ENCODE measurements at places on chromosomes 7 and 10. TPM values are rescaled to one million over a fixed set of nuclear protein-coding genes. Genes with fewer than 3 reads are reported as not detected.

Gene TEX36
- not detected for total RNA-seq

Gene CPN1
- total RNA-seq: not detected

Gene FANK1
- total RNA-seq: 2.7 TPM

Gene LIPJ
- under 0.01 TPM for total RNA-seq

Gene PON1
- not detected for total RNA-seq

Gene PNLIPRP3
- 29.0 TPM for total RNA-seq

Data from nasal cavity respiratory epithelium epithelial cell of viscerocranial mucosa (primary cell).